ENCODE measurements at places on chromosomes 3 and 15.
A peak's percentile ranks its signal among the peaks of the same experiment; 100 is the strongest.

DNA sequence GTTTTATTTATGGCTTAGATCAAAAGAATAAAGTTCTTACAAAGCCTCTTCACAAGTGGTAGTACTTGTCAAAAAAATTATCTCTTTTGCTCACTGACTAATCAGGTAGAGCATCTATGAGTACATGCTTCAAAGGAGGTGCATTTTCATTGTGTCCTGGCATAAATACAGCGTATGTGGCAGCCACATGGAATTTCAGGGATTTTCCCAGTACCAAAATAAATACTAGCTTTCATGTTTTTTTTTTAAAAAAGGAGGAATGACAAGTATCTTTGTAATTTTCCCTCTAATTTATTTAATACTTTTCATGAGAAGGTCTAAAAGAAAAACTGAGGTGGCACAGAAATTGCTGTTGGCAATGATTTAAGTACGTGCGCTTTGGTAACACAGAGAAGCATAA is 597.8 kb upstream of the ALCAM start:
- peak; percentile 11 for DNase-seq

- peak; percentile 36 for DNase-seq
These were observed 6.2 kb upstream of the TLR9 start for GRCh38 chr3:52231502-52232278.

- no peak for DNase-seq
These were observed 516.2 kb downstream of the SHQ1 start for GRCh38 chr3:72332036-72332435.

- no peak for DNase-seq
These were observed 45.8 kb downstream of the DNAH1 start for GRCh38 chr3:52361898-52362297.

DNA sequence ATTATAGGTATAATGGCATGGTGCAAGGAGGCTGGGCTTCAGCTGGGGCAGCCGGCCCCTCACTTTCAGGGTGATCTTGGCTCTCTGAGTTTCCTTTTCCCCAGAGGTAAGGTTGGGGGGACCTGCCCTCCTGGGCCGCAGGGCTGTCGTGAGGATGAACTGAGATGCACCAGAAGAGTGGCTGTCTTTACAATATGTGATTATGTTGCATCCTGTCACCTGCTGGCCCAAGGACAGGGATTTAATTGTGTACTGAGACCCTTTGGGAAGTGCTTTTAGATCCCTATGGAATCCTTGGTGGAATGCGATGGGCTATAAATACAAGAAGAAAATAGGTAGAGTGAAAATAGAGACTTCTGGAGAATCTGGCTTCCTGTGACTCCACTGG is 22.1 kb downstream of the ANAPC13 start:
- DNase-seq, result no peak

Measured in fibroblast of skin of right quadriceps (primary cell).